Spleen (tissue), 13 donors: ENCODE measurements at places on chromosomes 4 and X. TPM values are rescaled to one million over a fixed set of nuclear protein-coding genes. Genes with fewer than 3 reads are reported as not detected.
A peak's percentile ranks its signal among the peaks of the same experiment; 100 is the strongest.

Gene CLDN34
- polyA plus RNA-seq, result not detected

Gene MAGEA10
- polyA plus RNA-seq, result not detected

Gene LRIT3
- polyA plus RNA-seq, result 0.20 TPM

Gene AKAP4
- not detected for polyA plus RNA-seq

Gene SPATA18
- 0.42 TPM for polyA plus RNA-seq

Gene TCEAL5
- polyA plus RNA-seq, result not detected

Gene VCX3A
- 0.16 TPM for polyA plus RNA-seq

Gene SOWAHB
- polyA plus RNA-seq, result not detected

Gene EDA
- 0.28 TPM for polyA plus RNA-seq

DNA sequence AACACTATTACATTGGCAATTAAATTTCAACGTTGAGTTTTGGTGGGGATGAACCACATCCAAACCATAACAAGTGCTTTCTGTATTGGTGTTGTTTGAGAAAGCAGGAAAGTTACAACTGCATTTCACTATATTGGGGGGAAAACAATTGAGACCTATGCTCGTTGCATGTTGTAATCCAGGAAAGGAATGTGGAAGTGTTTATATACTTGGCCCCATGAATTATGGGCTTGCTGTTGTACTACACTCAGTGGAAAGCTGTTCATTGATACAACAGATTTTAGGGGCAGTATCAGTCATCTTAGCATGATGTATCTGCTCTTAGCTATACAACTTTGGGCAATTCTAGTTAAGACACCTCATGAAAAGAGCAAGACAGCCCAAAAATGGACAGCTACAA lies 52.4 kb downstream of the KLHL5 start:
- DNase-seq, result no peak

DNA sequence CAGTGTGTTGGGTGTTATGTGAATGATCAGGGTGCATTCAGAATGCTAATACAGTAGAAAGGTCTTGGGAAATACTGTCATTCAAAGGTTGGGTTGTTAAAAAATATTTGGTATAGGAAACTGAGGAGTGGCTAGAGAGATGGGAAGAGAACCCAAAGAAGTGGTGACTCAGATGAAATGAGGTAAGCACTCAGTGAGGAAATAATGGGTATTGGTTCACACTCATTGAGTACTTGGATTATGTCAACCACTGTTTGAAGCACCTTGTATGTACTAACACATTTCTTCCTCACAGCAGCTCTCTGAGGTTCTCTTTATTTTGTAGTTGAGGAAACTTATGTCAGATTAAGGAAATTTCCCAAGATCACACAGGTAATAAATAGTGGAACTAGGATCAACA lies 40.8 kb upstream of the NUDT6 start:
- no peak for DNase-seq

- DNase-seq, result no peak
Measured at GRCh38 chr4:152290366-152290921, 245.4 kb downstream of the FBXW7 start.

- DNase-seq, result no peak
Measured at GRCh38 chr4:56874166-56874565, 33.5 kb upstream of the REST start.

- DNase-seq, result no peak
Measured at GRCh38 chrX:68365341-68365740, 68.0 kb downstream of the OPHN1 start.

DNA sequence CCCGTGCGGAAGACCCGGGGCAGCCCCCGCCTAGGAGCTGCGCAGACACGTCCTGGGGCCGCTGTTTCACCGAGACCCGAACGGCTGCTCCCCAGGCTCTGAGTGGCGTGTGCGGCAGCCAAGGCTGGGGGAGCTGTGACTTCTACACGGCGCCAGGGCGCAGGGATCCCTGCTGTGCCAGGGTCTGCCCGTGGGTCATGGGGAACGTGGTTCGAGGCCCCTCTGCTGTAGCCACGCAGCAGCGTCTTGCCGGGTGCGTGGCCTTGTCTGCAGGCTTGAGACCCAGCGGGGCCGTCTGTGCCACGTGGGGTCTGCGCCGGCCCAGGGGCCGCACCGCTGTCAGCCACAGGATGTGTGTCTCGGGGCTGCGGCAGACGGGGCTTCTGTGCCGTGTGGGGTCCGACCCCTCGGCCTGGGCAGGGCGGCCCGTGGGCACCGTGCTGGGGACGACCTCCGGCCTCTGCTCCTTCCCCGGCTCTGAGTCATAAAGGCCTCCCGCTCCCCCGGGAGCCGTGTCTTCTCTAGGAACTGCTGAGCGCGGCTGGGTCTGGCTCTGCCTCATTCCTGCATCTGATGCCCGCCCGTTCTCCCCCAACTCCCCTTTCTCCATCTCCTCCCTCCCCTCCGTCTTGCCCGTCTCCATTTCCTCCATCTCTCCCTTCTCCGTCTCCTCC lies 12.7 kb upstream of the GTPBP6 start:
- DNase-seq, result peak; percentile 79

GRCh38 chr4:717601-718320 lies 12.1 kb downstream of the PCGF3 start:
- DNase-seq, result no peak

DNA sequence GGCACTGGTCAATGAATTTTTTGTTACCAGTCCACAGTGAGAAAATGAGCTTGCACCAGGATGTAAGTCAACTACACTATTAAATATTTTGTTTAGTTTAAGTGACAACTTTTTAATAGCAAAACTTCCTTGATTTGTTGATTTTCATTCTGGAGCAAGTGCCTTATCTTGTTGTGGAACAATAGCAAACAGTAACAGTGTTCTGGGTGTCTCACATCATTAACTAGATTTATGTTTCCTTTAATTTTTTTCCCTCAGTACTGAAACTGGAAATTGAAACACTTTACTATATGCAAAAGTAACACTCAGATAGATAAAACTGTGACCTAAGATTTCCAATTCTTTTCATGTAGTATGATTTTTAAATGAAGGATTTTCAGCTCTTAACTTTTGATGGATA lies 80.1 kb downstream of the GALNT7 start:
- DNase-seq, result no peak

GRCh38 chr4:186813377-186814068 lies 89.9 kb upstream of the FAT1 start:
- no peak for DNase-seq

- DNase-seq, result no peak
Measured at GRCh38 chrX:66130469-66130868, 33.6 kb upstream of the HEPH start.

GRCh38 chr4:173056710-173057109 lies 111.9 kb upstream of the GALNT7 start:
- no peak for DNase-seq

DNA sequence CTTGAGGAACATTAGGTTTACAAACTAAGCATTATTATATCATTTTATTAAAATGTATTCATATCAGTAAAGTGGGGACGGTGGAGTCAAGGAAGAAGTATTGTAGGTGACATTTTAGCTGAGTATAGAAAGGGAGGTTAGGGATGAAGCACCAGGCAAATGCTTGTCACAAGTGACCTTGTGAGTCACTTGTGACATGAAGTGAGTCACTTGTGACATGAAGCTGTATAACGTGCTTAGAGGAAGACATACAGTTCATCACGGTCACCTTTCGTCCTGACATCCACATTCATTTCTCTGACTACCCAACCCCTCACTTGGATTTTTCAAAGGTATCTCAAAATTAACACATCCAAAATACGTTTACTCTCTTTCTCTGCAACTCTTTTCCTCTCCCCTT lies 1034.8 kb downstream of the DMD start:
- no peak for DNase-seq

GRCh38 chrX:119726900-119727555 lies 31.4 kb upstream of the SOWAHD start:
- DNase-seq, result peak; percentile 46

DNA sequence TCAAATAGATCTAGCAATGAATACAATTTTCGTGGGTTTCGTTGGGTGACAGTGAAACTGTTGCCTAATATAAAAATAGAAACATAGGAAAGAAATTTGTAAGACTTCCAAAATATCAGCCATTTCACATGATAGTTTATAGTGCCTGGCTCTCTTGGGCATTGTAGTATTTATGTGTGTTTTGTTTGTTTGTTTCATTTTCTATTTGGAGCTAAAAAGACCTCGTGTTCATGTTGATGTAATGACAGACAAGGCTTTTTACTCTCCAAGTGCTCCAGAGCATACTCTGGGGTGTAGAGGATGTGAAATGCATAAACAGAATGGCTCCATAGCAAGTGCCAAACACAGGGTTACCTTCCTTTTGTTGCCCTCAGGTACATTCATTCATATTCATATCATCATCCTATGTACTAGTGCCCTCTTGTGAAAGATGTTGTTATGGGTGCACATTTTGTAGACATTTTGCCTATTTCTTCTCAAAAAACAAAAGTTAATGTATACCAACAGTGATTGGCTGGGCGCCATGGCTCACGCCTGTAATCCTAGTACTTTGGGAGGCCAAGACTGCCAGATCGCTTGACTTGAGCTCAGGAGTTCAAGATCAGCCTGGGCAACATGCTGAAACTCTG lies 100.7 kb upstream of the AMOT start:
- DNase-seq, result no peak

- no peak for DNase-seq
Measured at GRCh38 chr4:150237110-150237872, 159.0 kb downstream of the DCLK2 start.

DNA sequence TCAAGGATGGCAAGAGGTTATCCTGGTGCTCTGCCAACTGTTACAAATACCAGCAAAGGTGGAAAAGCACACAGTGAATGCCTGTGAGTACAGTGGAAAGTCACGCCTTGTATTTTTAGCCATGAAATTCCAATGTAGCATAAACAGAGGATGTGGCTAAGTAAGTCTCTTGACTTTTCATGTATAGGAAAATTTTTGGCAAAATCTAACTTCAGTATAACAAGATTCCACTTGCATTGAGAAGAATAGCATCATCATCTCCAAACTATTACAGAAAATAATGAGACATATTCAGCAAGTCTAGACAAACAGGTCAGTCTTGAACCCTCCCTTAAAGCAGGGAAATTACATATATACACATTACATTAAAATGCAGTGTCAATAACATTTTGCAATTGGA lies 7.9 kb downstream of the SLC10A6 start:
- DNase-seq, result no peak
